ENCODE measurements at places on chromosomes 7 and 10.
A peak's percentile ranks its signal among the peaks of the same experiment; 100 is the strongest.

GRCh38 chr7:154837622-154838021, 165.3 kb downstream of the PAXIP1 start:
- no peak for DNase-seq

DNA sequence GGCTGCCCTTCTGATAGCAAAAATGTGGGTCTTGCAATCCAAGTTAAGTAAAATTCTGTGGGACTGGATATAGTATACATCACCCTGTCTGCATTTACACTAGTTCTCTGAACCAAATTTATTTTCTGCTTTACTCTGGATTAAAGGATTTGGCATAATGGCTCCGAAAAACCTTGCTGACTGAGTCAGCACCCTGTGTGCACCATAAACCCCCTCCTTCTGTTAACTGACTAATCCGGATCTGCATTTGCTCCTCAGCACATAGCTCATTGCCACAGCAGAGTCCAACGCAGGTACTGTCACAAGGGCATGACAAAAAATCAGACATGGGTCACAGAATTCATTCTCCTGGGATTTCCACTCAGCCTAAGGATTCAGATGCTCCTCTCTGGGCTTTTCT, 1.3 kb downstream of the OR2A5 start:
- DNase-seq, result no peak

GRCh38 chr10:6269953-6270867, 67.5 kb downstream of the PFKFB3 start:
- peak; percentile 83 for DNase-seq

- no peak for DNase-seq
Measured at GRCh38 chr7:8413600-8413999, 19.8 kb upstream of the NXPH1 start.

GRCh38 chr7:132897093-132897687, 184.7 kb downstream of the CHCHD3 start:
- no peak for DNase-seq

GRCh38 chr7:22185559-22185958, 171.4 kb downstream of the RAPGEF5 start:
- DNase-seq, result no peak

DNA sequence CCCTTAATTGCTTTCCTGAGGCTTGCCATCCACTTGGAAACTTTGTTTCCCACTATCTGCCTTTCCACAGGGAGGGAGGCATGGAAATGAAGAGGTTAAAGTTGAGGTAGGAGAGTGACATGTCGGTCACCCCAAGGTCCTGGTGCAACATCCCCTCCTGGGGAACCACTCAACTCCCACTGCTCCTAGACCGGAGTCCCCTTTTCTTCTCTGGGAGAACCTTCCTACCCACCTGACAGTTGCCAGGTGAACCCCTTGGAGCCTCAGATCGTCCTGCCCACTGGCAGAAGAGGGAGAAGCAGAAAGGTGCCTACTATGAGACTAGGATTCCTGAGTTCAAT, 21.7 kb downstream of the IMPDH1 start:
- no peak for DNase-seq

DNA sequence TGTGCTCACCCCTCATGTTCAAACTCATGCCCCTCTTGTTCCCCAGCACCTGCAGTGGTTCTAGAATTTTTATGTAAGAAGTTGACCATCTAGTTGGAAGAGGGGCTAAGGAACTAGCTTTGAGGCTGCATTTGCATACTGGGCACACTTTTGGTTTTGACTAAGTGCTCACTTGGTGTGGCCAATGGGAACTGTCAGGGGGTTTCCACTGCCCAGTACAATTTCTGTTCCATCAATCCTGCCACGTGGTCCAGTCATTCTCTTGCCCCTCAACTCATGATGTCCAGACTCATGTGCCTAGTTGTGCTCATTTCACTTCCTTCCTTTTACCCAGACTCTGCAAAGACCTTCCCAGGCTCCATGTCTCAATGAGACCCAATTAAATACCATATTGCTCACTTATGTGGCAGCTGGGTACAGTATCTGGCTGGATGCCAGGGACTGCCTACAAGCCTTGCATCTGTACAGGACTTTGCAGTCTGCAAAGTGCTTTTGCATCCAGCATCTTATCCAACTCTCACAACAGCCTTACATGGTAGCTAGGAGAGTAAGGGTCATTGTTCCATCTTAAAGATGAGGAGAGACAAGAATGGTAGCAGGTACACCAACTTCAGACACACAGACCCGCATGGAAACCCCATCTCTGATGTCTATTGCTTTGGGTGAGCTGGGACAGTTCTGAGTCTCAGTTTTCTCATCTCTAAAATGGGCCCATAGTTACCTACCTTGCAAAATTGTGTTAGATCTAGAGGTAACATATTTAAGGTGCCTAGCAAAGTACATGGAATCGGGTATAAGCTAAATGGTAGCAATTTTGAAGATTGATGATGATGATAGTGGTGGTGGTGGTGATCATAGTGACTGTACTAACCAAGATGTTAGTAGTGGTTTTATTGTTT, 30.1 kb upstream of the KCNMA1 start:
- DNase-seq, result no peak

DNA sequence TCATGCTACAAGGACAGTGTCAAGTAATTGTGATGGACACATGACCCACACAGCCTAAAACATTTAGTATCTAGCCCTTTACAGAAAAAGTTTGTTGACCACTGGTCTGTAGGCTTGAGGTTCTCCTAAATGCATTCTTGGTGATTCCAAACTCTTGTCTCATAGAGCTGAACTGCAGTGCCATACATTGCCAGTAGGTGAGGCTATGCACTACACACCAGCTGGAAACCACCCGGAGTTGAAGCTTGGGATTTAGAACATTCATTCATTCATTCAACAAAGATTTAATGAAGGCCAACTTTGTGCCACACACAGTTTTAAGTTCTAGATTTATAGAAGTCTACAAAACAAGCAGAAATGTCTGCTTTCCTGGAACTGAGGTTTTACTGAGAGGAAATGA, 77.3 kb upstream of the TCF7L2 start:
- no peak for DNase-seq

GRCh38 chr7:138903859-138904435, 77.2 kb downstream of the KIAA1549 start:
- DNase-seq, result no peak

GRCh38 chr10:62873866-62874265, 57.7 kb upstream of the EGR2 start:
- no peak for DNase-seq
